CD4-positive, alpha-beta T cell treated with Interleukin-4 for 4 hours (primary cell): ENCODE measurements at places on chromosomes 12 and 14.

- DNase-seq: no peak
Measured at GRCh38 chr12:75553398-75553797, 42.0 kb upstream of the KRR1 start.

GRCh38 chr14:99575043-99576023, 28.7 kb downstream of the CCDC85C start:
- DNase-seq: no peak

GRCh38 chr12:95637471-95638155, 86.3 kb upstream of the USP44 start:
- no peak for DNase-seq

DNA sequence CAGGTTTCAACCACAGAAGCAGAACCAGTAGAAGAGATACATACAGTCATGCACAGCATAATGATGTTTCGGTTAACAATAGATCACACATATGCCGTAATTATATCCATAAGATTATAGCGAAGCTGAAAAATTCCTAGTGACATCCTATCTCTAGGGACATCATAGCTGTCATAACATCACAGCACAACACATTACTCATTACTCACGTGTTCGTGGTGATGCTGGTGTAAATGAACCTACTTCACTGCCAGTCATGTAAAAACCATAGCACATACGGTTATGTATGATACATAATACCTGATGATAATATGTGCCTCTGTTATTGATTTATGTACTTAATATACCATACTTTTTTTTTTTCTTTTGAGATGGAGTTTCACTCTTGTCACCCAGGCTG, 44.7 kb downstream of the KLRG1 start:
- no peak for DNase-seq

DNA sequence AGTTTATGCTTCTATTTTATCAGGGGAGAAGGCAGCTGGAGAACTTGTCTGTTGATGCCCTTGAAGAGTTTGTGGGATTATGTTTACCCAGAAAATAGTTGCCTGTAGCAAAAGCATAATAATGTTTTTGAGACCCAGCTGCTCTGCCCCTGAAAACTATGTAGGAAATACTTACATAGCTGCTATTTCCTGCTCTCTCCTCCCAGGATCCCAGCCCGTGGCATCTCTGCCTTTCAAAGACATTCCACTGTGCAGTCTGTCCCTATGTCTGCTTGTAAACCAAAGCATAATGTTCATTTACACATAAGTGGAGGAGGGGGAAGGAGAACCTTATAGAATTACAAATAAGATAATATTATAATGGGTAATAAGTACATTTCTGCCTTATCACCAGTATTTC, 198.7 kb downstream of the SYT1 start:
- no peak for DNase-seq

DNA sequence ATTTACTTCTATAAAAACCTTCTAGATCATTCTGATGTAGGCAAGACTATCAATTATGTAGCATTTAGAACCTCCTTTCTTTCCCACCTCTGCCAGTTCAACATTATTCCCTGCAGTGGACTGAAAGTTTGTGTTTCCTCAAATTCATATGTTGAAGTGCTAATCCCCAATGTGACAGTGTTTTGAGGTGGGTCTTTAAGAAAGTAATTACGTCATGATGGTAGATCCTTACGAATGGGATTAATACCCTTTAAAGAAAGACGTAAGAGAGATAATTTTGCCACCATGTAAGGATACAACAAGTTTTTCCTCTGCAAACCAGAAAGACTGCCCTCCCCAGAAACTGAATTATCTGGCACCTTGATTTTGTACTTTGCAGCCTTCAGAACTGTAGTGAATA, 1489.7 kb upstream of the SEL1L start:
- no peak for DNase-seq
